Left cardiac atrium (tissue), 4 donors: ENCODE measurements at places on chromosomes 1 and 21. TPM values are rescaled to one million over a fixed set of nuclear protein-coding genes. Genes with fewer than 3 reads are reported as not detected.

DNA sequence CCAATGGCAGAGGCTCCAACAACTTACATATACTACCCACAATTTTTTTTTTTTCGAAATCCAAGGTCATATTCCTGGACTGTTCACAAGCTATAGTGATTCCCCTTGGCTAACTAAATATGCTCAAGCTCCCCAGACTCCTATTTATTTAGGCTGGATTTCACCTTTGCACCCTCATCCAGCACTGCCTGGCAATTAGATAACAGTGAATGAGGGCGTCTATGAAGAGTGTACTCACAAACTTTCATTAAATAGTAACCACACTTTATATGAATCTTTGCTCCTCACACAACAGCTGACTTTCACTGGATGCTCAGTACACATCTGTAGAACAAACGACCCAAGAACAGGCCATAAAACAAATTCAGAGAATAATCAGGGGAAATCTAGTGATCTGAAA is 51.6 kb downstream of the DSCAM start:
- DNase-seq: no peak

The IPO9 gene
- 26.6 TPM for total RNA-seq

- no peak for DNase-seq
Observed at GRCh38 chr21:31914472-31914871, 41.7 kb downstream of the HUNK start.

The APOBEC4 gene
- not detected for total RNA-seq

GRCh38 chr1:164971921-164972415 is 384.5 kb downstream of the LMX1A start:
- DNase-seq: no peak

DNA sequence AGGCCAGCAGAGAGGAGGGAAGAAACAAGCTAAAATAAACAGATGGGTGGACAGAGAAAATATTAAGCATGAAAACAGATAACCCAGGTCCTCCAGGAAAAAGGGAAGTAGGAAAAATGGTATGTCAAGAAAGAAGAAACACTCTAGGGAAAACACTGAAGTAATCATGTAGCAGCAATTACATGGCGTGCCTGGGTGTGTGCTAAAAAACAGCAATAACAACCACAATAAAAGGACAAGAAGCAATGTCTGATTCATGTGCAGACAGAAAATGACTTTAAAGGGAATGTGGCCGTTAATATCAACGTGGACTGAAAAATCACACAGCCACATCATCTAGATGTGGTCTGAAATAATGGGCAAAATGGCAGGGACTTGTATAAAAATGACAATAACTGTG is 369.7 kb downstream of the PTBP2 start:
- DNase-seq: no peak

DNA sequence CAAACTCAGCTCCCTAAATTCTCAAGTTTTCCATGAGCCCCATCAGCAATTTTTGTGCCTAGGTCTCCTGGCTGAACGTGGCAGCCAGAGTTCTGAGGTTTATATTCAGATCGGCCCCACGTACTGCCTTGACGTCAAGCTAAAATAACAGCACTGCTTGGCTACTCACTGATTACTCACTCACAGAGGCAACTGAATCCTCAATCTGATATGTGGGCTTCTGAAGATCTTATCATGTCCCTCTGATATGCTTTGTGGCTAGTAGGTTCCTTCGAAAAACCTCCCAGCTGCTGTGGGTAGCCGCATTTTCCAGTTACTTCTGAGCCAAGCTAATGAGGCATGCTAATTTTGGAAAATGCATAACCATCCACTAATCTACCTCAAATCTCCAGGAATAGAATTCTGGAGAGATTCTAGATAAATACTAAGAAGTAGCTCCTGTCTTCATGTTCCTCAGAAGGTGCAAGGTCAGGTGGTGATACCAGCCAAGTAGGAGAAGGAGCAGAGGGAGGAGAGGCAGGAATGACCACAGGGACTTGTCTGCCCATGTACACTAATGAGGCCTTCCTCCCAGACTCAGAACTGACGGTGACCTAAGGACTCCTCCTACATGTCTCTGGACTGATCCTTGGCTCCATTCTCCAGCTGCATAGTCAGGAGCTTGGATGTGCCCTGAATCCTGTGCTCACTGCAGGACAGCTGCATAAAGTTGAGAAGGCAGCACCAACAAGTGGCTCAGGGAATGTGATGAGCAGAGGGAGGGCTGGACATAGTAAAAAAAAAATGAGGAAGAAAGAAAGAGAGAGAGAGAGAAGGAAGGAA is 263.7 kb downstream of the TNR start:
- no peak for DNase-seq

GRCh38 chr21:31543191-31543590 is 116.3 kb upstream of the SOD1 start:
- no peak for DNase-seq
